ENCODE measurements at places on chromosomes 11 and 22.

GRCh38 chr11:34910817-34911216, 5.4 kb downstream of the APIP start:
- DNase-seq = no peak

DNA sequence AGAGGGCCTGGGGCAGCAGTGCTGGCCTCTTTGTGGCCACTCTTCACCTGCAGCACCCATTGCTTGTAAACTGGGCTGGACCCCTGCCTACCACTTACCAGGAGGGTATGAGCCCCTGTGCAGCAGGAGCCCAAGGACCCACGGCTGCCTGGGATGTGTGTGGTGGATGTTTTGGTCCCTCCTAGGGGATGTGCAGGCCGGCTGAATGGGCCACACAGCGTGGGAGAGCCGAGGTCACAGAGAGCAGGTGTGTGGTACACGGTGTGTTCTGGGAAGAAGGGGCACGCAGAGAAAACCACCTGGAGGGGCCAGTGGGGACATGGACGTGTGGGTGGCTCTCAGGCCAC, 19.3 kb upstream of the GNB1L start:
- no peak for DNase-seq

DNA sequence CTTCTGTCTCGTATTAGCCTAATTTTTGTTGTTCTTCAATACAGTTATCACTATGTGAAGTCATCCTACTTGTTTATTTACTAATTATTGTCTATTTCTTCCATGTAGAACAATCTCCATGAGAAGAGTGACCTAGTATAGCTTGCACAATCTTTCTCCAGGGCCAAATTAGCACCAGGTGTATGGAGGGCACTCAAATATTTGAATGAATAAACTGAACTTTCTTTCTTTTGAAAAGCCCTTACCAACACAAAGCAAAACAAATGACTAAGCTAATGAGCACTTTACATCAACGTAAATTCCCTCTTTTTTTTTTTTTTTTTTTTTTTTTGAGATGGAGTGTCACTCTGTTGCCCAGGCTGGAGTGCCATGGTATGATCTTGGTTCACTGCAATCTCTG, 34.2 kb downstream of the ABTB2 start:
- no peak for DNase-seq

GRCh38 chr22:47195156-47195483, 432.7 kb downstream of the TBC1D22A start:
- DNase-seq = no peak

DNA sequence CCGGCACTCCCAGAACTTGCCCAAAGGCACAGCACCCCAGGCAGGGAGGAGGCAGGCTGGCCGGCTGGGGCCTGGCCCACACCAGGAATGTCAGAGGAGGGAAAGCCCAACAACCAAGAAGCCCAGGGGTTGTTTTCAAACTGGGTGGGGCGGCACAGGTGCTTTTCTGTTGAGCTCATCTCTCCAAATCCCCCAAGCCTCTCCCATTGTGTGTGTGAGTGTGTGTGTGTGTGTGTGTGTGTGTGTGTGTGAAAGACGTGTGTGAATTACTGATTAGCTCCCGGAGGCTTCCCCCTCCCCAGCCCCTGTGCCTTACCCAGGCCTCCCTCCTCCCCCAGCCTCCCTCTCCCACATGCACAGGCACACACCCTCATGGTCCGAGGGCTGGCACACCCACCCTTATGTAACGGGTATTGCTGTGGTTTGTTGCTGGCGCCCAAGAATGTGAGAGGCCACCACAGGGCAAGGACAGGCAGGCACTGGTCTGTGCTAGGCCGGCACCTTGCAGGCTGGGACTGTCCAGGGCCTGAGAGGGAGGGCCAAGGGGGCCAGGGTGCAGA, 15.9 kb downstream of the TRIM29 start:
- no peak for DNase-seq

- no peak for DNase-seq
Observed at GRCh38 chr22:46844606-46845210, 82.3 kb downstream of the TBC1D22A start.

DNA sequence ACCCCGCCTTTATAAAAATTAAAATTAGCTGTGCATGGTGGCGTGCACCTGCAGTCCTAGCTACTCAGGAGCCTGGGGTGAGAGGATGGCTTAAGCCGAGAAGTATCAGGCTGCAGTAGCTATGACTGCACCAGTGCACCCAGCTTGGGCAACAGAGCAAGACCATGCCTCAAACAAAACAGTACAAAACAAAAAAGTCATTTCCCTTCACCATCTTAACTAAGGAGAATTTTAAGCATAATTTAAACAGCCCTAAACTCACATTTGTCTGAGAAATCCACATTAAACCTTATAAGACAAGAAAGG, 23.3 kb upstream of the TFIP11 start:
- no peak for DNase-seq

DNA sequence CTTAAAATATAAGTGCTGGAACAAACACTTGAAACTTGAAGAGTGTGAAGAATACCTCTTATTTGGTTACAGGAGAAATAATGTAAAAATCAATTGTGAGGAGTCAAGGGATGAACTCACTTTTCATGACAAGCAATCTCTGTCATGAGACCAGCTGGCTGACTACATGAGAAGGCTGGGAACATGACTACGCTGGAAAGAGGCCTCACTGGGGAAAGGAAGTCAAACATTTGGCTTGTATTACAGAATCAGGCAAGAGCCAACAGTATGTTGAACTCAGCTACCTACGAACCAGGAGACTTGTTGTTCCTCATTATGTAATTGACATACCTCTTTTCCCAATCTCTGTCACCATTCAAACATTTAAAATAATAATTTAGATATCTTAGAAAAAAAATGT, 14.4 kb downstream of the DCDC1 start:
- DNase-seq = no peak

DNA sequence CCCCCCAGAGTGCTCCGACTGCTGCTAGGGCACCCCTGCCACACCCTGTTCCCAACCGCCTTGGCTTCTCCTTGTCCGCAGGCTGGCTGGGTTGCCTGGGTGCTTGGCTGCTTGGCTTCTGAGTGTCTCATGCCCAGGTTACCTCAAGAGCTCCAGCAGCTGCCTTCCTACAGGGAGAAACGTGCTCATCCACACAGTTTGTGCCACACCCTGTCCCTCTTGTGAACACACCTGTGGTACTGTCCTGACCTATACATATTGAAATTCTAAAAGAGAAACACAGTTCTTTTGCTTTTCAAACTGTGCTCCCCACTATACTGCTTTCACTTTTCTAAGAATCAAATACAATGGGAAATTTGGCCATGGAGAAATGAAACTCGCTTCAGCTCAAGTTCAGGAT, 191.4 kb downstream of the DBX1 start:
- no peak for DNase-seq

- no peak for DNase-seq
Observed at GRCh38 chr11:75773595-75774353, 5.2 kb downstream of the DGAT2 start.

GRCh38 chr11:130211781-130212401, 52.3 kb downstream of the ST14 start:
- no peak for DNase-seq

GRCh38 chr22:44906999-44907644, 102.7 kb downstream of the PHF21B start:
- no peak for DNase-seq

GRCh38 chr11:107731941-107732688, 20.3 kb upstream of the SLN start:
- no peak for DNase-seq

DNA sequence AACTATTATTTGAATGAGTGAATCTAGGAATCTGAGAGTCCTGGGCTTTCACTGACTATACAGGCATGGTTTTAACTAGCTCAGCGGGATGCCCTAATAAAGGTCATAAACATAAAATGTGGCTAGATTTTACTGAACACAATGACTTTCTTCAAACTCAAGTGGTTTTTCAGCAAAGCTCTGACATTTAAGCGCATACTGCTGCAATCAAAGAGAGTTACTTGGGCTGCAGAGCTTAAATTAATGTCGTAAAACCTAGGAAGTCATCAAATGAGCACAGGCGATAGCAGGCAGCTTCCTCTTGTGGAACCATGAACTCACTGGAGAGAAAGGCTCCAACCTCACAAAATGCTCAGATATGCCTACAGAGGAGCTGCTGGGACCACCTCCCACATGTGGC, 6.7 kb downstream of the CSNK2A3 start:
- DNase-seq = no peak

- no peak for DNase-seq
Observed at GRCh38 chr11:10875430-10876021, 17.7 kb upstream of the ZBED5 start.

DNA sequence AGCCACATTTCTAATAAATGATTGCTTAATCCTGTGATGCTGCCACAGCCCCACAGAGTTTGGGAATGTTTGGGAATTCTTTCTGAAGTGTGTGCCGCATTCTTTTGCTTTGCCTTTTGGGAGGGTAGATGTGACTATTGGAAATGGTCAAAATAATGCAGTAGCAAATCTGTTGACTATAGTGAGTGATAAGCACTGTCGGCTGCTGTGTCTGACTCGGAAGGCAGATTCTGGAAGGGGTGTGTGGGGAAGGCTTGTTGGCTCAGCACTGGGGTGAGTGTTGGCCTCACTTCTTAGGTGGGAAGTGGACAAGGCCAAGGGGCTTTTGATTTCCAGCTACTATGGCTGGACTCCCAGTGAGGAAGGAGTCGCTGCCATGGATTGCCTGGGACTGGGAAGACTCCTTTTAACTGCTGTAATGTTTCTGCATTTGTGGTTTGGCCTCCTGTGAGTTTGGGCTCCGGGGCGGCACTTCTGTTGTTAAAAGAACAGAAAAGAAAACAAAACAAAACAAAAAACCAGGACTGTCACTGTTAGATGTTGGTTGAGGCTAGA, 20.1 kb downstream of the ZBTB16 start:
- DNase-seq = no peak

DNA sequence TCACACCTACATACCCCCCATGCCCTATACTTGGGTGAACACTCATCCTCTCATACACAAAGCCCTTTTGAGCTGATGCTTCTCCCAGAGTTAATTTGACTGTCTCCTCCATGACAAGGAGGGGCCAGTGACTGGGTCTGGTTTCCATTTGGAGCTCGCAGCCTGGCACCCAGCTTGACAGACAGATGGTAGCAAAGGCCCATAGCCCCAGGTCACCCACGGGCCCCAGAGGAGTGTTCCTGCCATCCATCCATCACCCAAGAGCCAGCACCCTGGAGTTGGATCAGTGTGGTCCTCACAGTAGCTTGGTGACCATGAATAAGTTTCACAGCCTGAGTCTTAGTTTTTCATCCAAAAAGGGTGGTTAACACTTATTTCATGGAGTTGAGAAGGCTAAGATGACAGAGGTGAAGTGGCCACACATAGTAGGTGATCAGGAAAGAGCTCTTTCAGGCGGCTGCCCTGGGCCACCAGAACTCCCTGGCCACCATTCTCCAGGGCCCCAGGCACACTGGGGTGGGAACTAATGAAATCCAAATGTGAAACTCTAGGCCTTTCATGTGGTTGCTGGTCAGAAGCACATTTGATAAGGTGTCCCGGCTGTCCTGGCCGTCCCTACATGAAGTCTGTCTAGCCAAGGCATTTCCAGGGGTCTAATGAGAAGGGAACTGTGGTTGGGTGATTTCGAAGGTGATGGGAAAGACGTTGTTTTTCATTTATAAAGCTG, 42.4 kb downstream of the LIF start:
- DNase-seq = no peak

DNA sequence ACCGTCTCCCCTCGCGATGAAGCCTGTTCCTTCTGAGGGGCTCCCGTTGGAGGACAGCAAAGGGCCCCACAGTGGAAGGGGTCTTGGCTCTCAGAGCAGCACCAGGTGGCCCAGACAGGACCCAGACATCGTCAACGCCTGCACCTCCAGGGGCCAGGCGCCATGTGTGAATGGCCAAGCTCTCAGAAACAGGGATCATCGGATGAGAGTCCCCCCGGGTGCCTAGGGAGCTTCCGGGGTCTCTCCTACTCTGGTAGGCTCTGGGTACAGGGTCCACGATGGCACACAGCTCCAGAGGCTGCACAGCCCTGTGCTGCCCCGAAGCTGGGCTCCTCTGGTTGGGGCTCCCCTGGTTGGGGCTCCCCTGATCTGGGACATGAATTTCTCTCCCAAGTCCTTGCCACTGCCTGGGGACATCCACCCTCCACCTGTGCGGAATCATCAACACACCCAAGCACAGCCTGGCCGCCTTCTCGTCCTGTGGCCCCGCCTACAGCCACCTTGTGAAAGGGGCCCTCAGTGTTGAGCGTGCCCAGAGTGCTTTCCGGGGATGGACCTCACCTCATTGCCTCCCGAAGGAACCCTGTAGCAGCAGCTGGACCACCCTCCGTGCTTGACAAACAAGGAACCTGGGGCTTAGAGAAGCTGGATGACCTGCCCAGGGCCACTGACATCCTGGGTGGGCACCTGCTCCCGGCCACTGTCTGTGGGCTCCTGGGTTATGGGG, 929.0 kb downstream of the BRD1 start:
- DNase-seq = no peak

- no peak for DNase-seq
Observed at GRCh38 chr11:3189886-3190583, 24.9 kb upstream of the OSBPL5 start.

DNA sequence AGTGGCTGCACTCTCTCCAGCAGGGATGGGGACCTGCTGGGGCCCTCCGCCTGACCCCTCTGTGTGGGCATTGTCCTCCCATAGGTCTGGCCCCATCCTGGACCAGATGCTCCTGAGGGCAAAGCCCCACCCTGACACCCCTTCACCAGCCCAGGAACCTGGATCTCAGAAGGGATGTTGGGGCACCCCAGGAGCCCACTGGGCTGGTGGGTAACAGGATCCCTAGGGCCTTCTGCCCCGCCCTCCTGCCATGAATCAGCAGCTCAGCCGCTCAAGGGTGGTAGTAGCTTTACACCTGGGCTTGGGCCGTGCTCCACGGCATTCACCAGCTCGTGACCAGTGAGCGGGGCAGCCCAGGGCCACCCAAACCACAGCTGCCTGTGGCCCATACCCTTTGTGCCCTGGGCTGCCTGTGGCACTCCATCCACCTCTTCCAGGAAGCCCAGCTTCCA, 1.0 kb upstream of the MAPK12 start:
- DNase-seq = no peak

DNA sequence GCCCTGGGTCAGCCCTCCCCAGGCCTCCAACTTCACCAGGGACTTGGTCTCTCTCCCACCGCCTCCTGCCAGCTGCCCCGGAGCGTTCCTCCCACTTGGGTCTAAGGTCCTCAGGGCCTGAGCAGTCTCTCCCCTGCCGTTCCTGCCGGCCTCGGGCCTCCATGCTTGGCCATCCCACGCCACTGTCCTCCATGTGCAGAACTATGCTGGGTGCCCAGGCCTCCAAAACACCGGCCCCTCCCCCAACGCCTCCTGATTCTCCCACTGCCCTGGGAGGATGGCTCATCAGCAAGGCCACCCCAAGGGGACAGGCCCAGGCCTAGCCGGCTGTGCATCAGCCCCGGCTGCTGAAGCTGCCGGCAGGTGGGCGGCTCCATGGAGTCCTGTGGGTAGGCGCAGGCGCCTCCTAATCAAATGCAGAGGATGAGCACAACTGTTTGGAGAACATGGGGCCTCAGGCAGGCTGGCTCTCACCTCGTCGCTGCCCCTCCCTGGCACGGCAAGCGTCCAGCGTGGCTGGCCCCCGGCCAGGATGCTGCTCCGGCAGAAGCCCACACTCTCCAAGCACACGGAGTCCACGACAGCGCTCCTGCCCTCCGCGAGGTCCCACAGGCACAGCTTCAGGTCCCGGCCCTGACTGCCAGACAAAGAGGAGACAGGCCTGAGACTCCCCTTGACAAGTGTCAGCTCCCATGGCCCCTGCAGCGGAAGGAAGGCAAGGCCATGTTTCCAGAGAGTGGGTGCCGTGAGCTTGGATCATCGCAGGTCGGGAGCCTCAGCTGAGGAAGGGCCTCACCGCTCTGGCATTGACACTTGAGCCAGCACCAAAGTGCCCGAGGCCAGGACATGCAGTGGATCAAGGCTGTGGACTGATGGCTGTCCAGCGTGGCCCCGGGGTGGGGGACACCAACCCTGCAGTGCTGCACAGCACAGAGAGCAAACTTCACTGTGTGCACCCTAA, 42.6 kb downstream of the GNB1L start:
- DNase-seq = no peak
